Breast epithelium (tissue), 4 donors: ENCODE measurements at places on chromosomes 13 and 19.

GRCh38 chr19:16257509-16258002 is 59.8 kb downstream of the AP1M1 start:
- DNase-seq, result no peak

DNA sequence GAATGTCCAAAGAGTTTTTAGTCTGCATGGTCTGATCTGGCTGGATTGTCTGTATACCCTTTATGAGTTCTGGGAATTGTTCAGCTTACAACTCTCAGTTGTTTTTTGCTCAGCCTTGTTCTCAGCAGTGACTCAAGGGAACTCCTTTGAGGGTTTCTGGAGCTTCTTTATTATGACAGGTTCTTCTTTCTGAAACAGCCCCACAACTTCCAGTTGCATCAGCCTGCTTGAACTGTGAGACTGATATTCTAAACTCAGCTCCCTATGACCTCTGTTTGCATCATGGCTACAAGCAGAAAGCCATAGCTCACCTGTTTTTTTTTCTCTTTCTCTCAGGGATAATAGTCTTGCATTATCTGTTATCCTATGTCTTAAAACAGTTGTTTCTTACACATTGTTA is 85.0 kb downstream of the TDRD3 start:
- DNase-seq, result no peak

DNA sequence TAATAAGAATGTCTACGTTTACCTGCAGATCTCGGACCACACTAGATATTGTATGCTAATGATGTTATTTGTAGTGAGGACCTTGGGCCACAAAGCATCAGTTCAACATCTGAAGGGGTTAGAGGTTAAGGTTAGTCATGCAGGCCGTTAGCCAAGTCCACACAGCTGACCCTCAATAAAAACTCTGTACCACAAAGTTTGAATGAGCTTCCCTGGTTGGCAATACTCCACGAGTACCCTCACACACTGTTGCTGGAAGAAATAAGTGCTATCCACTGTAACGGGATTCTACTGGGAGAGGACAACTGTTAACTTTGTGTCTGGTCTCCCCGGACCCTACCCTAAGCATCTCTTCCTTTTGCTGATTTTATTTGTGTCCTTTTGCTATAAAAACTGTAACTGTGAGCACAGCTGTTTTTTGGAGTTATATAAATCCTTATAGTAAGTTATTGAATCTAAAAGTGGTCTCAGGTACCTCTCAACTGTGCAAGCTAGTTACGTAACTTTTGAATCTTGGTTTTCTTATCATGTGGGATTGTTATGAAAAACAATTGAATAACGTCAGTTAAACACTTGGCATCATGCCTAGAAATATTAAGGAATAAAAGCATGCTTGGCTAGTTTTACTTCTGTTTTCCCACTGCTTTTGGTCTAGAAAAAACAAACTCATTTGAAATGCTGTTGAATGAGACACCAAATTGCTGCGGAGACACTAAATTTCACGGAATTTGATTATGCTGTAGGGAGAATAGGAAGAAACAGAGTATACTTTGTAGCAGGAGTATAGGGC is 181.5 kb downstream of the DNAJC3 start:
- DNase-seq, result no peak

DNA sequence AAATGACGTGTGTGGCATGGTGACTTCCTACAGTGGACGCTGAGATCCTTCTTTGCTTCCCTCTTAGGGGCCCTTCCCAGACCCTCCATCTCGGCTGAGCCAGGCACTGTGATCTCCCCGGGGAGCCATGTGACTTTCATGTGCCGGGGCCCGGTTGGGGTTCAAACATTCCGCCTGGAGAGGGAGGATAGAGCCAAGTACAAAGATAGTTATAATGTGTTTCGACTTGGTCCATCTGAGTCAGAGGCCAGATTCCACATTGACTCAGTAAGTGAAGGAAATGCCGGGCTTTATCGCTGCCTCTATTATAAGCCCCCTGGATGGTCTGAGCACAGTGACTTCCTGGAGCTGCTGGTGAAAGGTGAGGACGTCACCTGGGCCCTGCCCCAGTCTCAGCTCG is 5.2 kb downstream of the LAIR2 start:
- DNase-seq, result no peak

GRCh38 chr19:19142347-19142746 is 4.1 kb upstream of the TMEM161A start:
- no peak for DNase-seq

DNA sequence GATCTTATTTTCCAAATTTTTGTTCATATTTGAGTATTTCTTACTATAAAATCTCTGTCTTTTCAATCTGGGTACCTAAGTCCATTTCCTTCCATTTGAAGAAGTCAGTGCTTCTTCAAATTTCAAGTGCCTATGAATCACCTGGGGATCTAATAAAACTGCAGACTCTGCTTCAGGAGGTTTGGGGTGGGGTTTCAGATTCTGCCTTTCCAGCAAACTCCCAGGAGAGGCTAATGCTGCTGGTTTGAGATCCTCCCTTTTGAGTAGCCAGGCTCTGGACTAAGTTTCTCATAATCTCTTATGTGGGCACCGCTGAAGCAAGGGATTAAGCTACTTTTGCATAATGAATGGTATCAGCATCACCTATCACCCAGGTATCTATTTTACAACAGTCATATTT is 242.4 kb downstream of the RGCC start:
- no peak for DNase-seq

GRCh38 chr19:1362387-1363257 is 21.1 kb upstream of the NDUFS7 start:
- DNase-seq, result no peak

- DNase-seq, result no peak
Measured at GRCh38 chr19:49856574-49857021, 5.6 kb downstream of the PTOV1 start.

GRCh38 chr19:42111811-42112210 is 20.4 kb downstream of the POU2F2 start:
- DNase-seq, result no peak

- DNase-seq, result no peak
Measured at GRCh38 chr13:74406420-74406819, 272.2 kb upstream of the KLF12 start.

GRCh38 chr13:60112771-60113170 is 51.0 kb downstream of the DIAPH3 start:
- no peak for DNase-seq

GRCh38 chr19:34960940-34961679 is 2.9 kb downstream of the ZNF792 start:
- DNase-seq, result no peak

- DNase-seq, result no peak
Measured at GRCh38 chr19:41297628-41298347, 12.2 kb upstream of the CCDC97 start.

- DNase-seq, result no peak
Measured at GRCh38 chr13:92967923-92968322, 258.7 kb upstream of the GPC6 start.

GRCh38 chr13:38255600-38255999 is 94.1 kb upstream of the UFM1 start:
- DNase-seq, result no peak

- no peak for DNase-seq
Measured at GRCh38 chr13:99834246-99834645, 137.3 kb downstream of the ZIC5 start.

GRCh38 chr19:57599377-57599760 is 316 bp upstream of the ZNF530 start:
- no peak for DNase-seq

DNA sequence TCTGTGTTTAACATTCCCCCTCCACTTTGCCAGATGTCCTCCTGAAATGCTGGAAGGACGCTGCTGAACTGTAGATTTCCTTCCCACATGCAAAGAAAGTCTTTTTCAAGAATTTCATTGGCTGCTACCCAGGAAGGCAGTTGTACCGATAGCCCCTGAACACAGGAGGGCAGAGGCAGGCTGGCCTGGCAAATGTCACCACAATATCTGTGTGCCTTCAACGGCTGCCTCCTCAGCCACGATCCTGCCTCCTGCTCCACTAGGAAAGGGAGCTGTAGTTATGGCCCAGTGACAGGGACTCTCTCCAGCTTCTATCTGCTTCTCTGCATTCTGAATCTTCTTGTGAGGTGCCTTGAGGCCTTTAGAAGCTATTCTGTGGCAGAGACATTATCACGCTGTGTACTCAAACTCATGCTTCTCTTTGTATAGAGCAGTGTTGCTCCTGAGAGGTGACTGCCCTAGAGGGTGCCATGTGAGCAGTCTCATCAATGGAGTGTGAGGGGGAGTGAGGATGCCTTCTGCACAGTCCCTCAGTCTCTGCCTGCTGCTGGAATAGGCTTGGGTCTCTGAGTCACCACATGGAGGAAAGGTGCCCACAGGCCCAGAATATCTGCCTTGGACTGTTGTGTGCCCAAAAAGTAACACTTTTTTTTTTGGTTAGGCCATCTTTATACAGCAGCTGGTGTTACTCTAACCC is 279.8 kb downstream of the DNAJC15 start:
- DNase-seq, result peak; percentile 33
